Tibial nerve (tissue), 4 donors: ENCODE measurements at places on chromosomes 4 and X.

- H3K27ac ChIP-seq = no peak overlapping the region
- DNase-seq = no peak
- H3K4me1 ChIP-seq = no peaks in the 10 kb centered on the region
- H3K4me3 ChIP-seq = no peak overlapping the region
Observed at GRCh38 chr4:5941601-5942000, 48.7 kb upstream of the CRMP1 start.

DNA sequence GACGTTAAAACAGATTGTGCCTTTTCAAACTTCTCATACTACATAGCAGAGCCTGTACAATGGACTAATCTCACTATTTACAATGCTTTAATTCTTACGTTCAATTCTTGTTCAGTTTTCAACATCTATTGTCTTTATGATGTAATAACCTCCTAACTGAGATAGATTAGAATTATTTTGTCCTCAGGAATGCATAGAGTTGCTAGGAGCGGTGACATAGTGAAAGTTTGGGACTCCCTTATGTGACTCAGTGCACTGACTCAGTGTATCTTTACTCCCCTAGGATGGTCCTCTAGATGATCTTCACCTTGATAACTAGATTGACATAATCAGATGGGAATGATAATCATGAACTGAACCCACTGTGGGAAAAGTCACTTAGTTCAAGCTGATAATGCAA lies 151.5 kb downstream of the VEGFC start:
- H3K4me3 ChIP-seq = no peak overlapping the region
- H3K36me3 ChIP-seq = no peaks in the 10 kb centered on the region
- no peak for DNase-seq
- H3K27me3 ChIP-seq = no peaks in the 10 kb centered on the region

DNA sequence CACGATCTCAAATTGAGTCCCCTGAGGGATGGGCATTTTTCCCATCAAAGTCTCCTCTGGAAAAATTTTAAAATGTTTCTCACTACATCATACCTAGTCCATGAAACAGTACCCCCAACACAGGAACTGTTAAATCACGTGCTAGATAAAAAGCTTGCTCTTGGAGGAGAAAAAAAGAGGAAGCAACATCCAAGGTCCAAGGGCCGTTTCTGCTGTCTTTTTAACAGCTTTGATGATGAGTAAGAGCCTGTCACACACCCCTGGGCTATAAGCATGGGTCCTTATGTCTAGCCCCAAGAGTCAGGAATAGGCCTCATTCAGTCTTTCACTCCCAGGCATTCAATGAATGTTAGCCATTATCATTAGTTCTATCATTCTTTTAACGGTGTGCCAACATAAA lies 128.9 kb downstream of the SH3KBP1 start:
- no peak overlapping the region for H3K27ac ChIP-seq
- no peak for DNase-seq
- no peaks in the 10 kb centered on the region for H3K27me3 ChIP-seq
- no peaks in the 10 kb centered on the region for H3K36me3 ChIP-seq

DNA sequence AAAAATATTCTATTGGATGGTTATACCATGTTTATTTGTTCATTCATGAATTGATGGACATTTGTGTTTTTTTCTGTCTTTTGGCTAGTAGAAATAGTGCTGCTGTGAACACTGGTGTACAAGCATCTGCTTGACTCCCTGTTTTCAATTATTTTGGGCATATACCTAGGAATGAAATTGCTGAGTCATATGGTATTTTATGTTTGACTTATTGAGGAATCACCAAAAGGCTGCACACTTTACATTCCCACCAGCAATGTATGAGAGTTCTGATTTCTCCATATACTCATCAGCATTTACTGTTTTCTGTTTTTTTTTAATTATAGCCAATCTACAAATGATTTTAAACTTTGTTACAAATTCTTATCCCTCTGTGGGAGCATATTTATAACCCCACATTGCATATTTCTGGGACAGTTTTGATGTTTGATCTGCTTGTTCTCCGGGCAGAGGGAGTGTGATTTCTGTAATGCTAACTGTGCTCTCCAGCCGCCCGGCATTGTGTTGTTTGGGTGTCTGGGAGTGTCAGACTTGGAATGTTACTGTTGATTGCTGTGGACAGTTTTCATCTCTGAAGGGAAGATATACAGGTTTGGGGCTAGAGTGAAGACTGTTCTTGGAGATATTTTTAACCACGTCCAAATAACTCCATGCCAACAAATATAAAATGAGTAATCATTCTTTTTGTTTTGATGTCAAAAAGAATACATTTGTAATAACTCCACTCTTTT lies 60.5 kb upstream of the PGRMC2 start:
- H3K27ac ChIP-seq = no peak overlapping the region
- H3K36me3 ChIP-seq = no peaks in the 10 kb centered on the region
- no peaks in the 10 kb centered on the region for H3K27me3 ChIP-seq
- no peak for DNase-seq
- H3K4me3 ChIP-seq = no peak overlapping the region
